Iris pigment epithelial cell (primary cell): ENCODE measurements at places on chromosomes 2 and 18.
A peak's percentile ranks its signal among the peaks of the same experiment; 100 is the strongest.

DNA sequence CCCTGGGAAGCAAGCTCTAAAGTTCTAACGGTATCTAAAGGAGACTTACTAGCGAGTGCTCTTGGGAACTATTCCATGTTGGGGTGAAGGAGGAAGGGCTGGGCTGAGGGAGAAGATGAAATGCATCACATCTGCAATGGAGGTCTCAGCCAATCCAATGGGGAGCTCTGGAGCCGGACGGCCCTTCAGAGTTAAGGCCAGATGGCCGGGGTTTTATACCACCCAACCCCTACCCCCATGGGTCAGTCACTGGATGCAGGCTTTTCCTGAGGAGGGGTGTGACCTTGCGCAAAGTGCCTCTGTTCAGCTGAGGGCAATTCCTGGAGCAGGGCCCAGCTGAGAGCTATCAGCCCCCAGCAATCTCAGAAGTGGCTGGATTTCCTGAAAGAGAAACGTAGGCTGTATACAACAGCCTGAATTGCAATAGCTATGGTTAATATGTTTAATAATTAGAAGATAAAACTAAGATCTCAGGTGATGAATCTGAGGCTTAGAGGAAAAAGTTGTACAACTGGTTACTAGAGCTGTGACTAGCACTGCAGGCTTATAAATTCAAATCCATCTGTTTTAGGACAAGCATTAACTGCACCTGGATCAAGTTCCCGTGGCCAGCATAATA lies 21.6 kb downstream of the EIPR1 start:
- no peak for DNase-seq

GRCh38 chr2:60717691-60718090 lies 38.4 kb upstream of the PAPOLG start:
- no peak for DNase-seq

DNA sequence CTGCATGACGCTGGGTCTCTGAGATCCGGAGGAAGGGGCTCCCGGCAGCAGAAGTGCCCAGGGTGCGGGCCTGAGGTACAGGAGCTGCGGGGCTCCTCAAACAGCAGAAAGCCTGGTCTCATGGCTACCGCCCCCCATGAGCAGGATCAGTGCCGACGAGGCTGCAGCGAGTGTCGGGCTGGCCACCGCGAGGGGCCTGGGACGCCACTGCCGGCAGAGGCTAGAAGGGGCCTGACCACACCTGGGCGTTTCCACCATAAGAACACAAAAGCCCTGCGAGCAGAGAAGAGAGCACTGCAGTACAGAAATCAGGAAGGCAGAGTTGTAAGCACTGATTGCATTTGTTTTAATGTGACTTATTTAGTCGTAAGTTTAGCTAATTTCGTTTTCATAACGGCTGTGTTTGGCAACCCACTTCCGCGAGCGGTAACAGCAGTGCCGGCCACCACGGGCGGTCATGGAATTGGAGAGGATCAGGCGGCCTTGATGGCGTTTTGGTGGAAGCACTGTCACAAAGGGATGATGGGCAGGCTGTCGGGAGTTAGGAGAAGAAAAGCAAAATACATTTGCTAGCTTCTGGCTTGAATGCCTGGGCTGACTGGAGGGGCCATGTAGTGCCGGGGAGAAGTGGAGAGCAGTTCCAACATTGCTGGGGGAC lies 117.4 kb downstream of the HDAC4 start:
- DNase-seq: no peak

DNA sequence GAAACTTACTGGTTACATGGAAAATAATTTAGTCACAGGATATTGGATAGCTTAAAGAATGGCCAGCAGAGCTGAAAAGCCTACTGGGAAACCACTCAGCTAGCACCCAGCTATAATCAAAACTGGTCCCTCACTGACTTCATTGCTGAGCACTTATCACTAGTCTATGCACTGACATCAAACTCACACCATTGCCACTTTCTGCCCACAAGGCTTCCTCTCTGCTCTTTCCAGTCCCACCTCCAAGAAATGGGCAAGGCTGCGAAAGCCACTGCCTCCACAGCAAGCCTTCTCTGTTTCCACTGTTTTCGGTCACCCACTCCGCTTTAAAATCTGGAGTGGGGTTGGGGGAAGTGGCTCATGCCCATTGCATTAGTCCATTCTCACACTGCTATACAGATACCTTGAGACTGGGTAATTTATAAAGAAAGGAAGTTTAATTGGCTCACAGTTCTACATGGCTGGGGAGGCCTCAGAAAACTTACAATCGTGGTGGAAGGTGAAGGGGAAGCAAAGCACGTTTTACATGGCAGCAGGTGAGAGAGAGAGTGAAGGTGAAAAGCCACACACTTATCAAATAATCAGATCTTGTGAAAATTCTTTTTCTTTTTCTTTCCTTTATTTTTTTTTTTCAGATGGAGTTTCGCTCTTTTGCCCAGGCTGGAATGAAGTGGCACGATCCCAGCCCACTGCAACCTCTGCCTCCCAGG lies 77.0 kb upstream of the CERS6 start:
- no peak for DNase-seq

DNA sequence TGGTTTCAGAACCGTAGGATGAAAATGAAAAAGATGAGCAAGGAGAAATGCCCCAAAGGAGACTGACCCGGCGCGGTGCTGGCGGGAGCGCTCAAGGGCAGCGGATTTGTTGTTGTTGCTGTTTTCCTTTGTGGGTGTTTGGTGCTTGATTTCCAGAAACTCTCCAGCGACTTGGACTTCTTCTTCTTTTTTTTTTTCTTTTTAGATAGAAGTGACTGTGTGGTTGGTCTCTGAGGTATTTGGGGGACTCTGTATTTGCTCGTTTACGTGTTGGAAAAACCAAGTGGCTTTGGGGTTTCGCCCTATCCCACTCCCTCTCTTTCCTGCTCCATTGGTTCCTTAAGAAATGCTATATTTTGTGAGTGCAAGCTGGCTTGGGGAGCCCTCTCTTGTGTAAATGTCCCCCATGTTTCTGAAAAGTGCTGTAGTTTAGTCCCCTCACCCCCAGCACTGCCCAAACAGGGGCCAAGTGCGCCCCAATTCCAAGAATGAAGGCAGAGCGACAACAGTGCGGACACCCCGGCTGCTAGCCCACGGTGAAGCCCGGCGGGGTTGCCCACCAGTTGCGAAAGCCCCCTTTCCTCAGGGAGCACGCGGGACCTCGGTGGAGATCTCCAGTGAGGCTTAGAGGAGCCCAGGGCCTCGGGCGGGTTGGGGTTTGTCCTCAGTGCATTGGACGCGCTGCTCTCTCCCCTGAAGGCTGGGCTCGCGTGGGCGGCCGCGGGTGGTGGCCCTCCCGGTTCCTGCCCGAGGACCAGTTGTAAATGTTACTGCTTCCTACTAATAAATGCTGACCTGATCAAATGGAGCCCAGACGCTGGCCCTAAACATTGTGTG lies 1.8 kb downstream of the HOXD9 start:
- no peak for DNase-seq

- DNase-seq: no peak
These were observed 37.7 kb upstream of the MEX3C start for GRCh38 chr18:51235009-51235789.

- DNase-seq: no peak
These were observed 173.5 kb downstream of the MREG start for GRCh38 chr2:215839816-215840215.

GRCh38 chr18:68519336-68519735 lies 195.6 kb downstream of the TMX3 start:
- DNase-seq: no peak

DNA sequence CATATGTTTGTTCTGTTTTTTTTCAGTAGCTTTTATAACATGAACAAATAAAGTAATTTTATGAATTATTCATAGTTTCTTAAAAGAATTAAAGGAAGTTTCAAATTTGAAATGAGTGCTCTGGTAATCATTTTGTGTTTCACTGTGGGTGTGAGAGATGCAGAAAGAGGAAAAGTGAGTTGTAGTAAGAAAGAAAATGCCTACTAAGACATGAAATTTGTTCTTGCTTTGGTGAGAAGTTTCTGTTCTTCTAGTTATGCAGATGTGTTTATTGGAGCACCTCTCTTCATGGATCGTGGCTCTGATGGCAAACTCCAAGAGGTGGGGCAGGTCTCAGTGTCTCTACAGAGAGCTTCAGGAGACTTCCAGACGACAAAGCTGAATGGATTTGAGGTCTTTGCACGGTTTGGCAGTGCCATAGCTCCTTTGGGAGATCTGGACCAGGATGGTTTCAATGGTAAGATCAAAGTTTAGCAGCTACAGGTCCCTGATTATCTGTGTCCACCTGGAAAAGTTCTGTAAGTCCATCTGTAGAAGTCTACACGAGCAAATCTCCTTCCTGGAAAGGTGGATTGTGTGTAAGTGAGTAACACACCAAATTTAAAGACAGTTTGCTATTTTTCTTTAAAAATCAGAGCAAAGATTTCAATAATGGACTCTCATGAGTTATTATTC lies 51.4 kb downstream of the ITGAV start:
- no peak for DNase-seq

DNA sequence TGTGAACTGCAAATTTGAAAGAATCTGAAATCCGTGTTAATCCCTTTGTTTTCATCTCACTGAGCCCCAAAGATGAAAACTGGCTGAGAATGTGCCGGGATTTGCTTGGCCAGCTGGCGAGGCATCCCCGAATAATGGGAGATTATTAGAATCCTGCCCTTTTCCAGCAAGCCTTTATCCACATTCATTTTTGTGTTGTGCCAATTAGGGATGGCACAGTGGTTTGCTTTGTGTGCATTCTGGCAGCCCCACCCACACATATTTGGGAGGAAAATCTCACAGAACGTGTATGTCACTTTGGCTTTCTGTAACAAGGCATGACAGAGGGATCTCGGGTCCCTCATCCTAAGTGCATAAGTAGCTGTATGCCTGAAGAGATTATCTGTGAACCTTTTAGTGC lies 405.8 kb upstream of the FAM98A start:
- no peak for DNase-seq

DNA sequence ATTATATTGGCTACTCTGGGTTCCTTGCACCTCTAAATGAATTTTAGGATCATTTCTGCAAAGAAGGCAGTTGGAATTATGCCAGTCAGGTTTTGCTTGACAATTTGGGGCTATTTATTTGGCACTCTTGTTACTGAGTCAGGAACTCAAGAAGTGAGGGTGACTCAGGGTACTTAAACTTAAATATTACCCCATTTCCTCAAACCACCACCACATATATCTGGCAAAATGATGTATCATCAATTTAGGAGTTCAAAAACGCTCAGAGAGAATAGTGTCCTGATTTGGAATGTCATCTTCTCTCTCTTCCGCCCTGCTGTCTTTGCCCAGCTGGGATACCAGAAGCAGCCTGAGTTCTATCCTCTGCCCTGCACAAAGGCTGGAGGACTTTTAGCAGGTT lies 2.4 kb upstream of the THNSL2 start:
- DNase-seq: no peak

GRCh38 chr18:10290638-10291235 lies 163.7 kb upstream of the APCDD1 start:
- no peak for DNase-seq

DNA sequence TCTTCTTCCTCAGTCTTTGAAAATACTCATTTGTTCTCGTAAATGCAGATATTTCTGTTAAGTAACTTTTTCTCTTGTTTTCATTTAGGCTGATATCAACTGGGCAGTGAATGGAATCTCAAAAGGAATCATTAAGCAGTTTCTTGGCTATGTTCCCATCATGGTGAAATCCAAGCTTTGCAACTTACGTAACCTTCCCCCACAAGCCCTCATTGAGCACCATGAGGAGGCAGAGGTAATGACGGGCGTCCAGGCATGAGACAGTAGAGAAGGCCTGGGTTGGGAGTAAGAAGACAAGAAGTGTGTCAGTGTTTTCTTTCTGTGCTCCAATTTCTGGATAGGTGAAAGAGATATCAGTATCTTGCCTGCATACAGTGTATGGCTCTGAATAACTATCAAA lies 5.1 kb downstream of the POLR1B start:
- peak; percentile 95 for DNase-seq

GRCh38 chr2:217695033-217695520 lies 307.7 kb downstream of the TNS1 start:
- DNase-seq: peak; percentile 99

DNA sequence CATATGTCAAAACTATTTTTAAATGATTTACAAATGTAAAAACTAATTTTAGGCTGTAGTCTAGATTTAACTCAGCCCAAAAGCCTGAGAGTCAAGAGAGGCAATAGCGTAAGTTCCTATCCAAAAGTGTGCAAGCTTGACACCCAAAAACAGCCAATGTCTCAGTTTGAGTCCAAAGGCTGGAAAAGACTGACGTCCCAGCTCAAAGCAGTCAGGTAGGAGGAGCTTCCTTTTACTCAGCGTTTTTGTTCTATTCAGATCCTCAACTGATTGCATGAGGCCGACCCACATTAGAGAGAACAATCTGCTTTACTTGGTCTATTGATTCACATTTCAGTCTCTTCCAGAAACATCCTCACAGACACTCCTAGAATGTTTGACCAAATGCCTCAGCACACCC lies 51.8 kb downstream of the MYL12B start:
- no peak for DNase-seq

GRCh38 chr2:40096360-40096759 lies 317.3 kb upstream of the THUMPD2 start:
- peak; percentile 34 for DNase-seq

GRCh38 chr2:105730170-105730569 lies 14.5 kb upstream of the NCK2 start:
- no peak for DNase-seq

GRCh38 chr2:16279201-16279570 lies 338.8 kb downstream of the MYCN start:
- no peak for DNase-seq

GRCh38 chr2:108701208-108701607 lies 18.1 kb upstream of the RANBP2 start:
- DNase-seq: no peak

DNA sequence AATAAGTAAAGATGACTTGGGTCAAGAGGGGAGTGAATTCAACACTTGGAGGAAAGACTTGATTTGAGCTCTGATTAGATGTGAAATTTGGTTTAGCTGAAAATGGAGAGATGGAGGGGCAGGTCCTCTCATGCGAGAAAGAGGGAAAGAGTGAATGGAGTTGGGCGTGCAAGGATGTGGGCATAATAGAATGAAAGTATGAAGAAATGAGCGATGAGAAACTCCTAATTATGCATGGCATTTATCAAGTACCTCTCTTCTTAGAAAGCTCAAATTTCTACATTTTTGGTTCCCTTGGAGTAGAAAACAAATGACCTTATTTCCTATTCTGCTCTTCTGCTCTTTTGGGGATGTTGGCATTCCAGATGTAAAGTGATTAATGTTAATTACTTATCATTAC lies 161.5 kb downstream of the PHLPP1 start:
- DNase-seq: no peak

DNA sequence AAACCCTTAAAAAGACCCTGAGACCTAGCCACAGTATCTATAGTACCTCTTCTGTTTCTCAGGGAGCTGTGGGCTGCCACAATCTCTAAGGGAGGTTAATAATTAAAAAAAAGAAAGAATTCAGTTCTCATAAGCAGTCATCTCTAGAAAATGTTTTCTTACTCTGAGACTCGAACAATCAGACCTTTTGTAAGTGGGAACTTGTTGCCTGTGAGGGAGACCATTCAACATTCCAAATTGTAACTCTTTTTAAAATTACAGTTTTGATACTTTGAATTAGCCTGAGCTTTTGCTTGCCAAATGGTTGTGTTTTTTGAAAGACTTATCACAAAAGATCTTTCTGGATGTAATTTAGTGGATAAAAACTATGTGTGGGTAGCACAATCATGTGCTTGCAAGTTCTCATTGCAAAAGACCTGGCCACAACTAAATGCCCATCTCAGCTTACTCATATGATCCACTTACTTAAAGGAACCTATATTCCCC lies 33.3 kb downstream of the IL1R2 start:
- peak; percentile 92 for DNase-seq
